ENCODE measurements at places on chromosomes 1 and 21.

- no peak for DNase-seq
These were observed 1.9 kb upstream of the SAMSN1 start for GRCh38 chr21:14547834-14548513.

DNA sequence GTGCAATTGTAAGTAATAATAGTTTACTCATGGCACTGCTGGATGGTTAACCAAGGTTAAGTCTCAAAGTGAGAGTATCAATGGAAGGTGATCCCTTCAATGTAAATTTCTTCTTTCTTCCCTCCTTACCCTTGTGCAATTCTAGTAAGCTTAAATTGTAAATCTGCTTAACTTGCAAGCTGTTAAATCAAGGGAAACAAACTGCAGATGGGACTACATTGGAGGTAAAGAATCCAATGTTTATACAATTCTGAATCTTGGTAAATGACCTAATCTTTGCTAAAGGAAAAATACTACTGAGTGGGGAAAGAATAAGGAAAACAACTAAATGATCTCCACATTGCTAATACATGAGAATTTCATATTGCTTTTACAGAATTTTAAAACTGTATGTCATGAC, 6.7 kb upstream of the CD55 start:
- DNase-seq: no peak

GRCh38 chr1:167442854-167443565, 75.3 kb downstream of the CD247 start:
- no peak for DNase-seq

DNA sequence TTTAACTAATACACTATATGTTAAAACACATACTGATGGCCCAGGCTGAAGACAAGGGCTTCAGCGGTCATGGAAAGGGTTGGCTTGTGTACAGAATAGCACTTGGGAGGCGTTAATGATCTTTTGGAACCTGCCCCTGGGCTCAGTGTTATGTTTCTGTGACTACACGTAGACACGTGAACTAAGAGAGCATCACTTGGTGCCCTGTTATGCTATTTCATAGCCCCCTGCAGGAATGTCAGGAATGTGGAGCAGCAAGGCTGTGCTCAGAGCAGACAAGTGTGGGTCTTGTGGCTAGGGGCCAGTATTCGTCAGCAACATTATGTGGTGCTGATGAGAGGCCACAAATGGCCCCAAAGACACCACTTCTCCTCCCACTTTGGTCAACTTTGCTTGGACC, 132.4 kb downstream of the MAP3K21 start:
- DNase-seq: no peak

DNA sequence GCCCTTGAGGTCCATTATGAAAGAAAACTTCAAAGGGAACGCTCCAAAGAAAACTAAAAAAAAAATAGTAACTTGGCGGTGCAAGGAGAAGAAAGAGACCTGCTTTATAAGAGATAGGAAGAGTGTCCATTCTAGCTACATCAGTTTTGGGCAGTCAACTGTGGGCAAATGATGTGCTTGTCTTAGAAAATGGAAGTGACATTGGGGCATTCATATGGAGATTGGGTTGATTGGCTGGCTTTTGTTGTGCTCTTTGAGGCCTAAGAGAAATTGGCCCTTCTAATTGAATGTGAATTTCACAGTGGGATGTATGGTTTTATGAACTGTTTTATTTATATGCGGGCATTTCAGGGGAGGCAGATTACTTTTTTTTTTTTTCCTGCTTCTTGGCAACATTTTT, 13.2 kb downstream of the PPP1R12B start:
- DNase-seq: no peak

DNA sequence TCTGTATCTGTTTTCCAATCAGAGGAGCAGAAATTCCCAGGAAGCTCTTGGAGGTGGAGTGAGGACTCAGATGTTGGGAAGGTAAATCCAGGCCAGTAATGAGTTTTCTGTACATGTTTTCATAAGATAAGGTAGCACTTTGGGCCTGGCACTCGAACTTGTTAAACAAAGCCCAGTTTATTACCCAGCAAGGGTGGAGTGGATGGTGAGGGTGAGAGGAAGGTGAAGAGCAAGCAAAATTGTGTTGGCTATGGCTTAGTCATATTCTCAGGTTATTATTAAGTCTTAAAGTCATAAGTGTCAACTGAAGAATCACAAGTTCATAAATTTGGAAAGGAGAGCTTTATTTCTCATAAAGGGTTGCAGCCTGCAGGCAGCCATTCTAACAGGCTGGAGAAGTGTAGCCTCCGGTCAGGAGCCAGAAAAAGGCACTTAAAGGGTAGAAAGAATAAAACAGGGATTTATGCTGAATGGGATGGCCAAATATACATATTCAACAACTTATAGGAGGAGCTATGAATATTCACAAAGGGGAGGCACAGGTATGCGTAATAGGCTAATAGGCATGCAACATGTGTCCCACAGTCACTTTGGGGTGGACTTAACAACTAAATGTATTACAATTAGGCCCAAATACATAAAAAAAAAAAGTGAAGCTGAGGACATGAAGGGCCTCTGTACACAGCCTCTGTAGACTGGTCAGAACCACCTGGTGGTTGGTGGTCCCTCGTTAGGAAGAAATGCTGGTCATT, 523.9 kb downstream of the LMO4 start:
- DNase-seq: no peak

Measured in NCI-H2081 treated with DMSO at 0.1 percent for 48 hours (cell line).